ENCODE measurements at places on chromosomes 6 and 20.

DNA sequence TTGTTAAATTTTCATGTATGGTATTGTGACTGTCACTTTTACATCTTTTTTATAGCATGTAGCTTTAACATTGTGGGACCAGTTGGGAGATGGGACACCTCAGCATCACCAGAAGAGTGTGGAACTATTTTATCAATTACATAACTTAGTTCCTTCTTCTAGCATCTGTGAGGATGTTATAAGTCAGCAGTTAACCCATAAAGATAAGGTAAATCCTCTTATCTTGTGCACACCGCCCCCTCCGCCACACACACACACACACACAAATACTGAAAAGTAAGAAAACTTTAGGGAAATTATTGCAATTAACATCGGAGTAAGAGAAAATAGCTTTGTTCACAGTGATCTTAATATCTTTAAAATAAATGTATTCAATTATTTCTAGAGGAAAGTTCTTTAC lies 60.9 kb downstream of the PGM3 start:
- DNase-seq, result no peak

DNA sequence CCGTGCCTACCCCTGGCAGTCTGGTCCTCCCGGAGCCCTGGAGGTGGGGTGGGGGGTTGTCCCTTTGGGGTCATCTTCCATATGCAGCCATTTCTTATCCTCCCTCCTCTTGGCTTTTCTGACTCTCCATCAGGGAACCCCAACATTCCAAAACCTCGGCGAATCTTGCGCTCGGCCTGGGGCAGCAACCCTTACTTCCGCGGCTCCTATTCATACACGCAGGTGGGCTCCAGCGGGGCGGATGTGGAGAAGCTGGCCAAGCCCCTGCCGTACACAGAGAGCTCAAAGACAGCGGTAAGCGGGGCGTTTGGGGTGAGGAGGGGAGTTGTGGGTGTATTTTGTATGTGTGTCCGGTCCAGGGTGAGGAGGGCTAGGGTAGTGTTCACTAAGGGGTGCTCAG lies 168.0 kb upstream of the RNF24 start:
- DNase-seq, result no peak

GRCh38 chr6:116847227-116847626 lies 18.3 kb upstream of the GPRC6A start:
- peak; percentile 25 for DNase-seq

- no peak for DNase-seq
These were observed 45.1 kb downstream of the FRK start for GRCh38 chr6:116015561-116015960.

- peak; percentile 10 for DNase-seq
These were observed 91.0 kb upstream of the MEI4 start for GRCh38 chr6:77561768-77562314.

Measured in SHP77 (cell line).